ENCODE measurements at places on chromosomes 6 and 20.

- no peak for DNase-seq
These were observed 31.5 kb downstream of the ARHGAP18 start for GRCh38 chr6:129678463-129678862.

DNA sequence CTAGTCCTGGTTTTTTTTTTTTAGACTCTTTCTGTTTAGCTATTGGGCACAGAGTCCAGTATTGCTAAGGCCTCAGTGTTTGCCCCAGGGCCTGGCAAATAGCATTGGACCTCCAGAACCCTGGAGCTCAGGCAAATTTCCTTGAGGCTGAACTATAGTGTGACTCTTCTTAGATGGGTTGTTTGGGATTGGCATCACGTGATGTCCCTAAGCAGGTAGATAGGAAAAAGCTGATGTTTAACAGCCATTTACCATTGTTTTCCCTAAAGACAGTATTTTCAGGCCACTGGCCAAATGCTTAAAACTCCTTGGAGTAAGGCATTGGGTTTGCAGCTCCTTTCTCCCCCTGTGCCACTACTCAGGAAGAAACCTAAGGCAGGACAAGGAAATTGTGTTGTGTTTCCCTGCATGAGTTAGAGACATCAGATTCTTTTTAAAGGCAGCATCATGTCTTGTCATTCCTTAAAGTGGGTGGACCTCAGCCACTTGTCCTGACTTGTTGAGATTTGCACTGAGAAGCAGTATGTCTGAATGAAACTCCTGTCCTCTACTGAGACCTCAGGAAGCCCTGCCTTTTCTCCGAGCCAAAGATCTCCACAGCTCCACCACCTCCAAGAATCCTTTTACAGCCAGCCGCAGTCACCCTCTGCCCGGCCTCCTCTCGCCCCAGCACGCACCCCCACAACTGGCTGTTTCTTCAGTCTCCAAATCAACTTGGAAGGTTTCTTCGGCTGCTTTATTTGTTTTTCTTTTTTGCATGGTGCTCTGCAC is 46.2 kb upstream of the RNF144B start:
- DNase-seq = no peak

GRCh38 chr20:44404204-44405181 is 49.0 kb downstream of the HNF4A start:
- DNase-seq = no peak

- DNase-seq = no peak
These were observed 831.6 kb upstream of the EYS start for GRCh38 chr6:66538551-66539135.

GRCh38 chr6:144922120-144922722 is 637.1 kb downstream of the UTRN start:
- DNase-seq = no peak

DNA sequence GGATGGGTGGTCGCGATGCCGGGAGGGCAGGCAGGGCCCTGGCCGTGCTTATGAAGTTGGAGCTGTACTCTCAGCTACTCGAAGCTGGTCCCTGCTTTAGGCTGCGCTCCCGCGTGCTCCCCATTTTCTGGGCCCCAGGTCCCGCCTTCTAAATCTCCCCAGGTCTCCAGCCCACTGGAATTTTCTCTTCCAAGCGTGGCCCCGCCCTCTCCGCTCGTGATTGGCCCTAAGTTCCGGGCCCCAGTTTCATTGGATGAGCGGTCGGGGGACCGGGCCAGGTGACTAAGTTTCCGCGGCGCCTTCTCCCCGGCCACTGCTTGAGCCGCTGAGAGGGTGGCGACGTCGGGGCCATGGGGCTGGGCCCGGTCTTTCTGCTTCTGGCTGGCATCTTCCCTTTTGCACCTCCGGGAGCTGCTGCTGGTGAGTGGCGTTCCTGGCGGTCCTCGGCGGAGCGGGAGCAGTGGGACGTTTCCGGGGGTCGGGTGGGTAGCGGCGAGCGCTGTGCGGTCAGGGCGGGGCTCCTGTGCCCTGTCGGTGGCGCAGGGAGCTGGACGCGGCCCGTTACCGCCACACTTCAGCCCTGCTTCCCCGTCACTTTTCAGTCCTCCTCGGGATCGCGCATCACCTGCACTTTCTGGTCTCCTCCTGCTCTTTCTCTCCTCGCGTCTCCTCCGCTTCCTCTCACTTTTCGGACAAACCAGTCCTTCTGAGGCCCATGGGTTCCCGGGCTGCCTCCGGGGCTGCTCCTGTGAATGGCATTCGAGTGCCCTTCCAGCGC is at the start of gene MICA:
TSS of gene MICA (plus strand) at position 313 of the 778 bp plus-strand sequence. CDS start at position 351, 38 bp downstream.
- peak; percentile 46 for DNase-seq

DNA sequence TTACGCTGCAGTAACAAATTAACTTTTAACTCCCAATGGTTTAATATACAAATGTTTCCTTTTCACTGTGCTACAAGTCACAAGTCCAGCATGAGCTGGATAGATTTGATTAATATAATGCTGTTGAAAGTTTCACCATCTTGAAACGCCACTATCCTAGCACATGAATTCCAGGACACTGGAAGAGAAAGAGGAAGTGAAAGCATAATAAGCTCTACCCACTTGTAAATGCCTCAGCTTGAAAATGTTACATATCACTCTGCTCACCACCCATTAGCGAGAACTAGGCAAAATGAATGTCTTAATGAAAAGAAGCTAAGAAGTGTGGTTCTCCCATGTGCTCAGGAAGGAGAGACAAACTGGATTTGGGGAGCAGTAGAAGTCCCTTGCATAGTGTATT is 46.9 kb downstream of the PCSK2 start:
- no peak for DNase-seq

DNA sequence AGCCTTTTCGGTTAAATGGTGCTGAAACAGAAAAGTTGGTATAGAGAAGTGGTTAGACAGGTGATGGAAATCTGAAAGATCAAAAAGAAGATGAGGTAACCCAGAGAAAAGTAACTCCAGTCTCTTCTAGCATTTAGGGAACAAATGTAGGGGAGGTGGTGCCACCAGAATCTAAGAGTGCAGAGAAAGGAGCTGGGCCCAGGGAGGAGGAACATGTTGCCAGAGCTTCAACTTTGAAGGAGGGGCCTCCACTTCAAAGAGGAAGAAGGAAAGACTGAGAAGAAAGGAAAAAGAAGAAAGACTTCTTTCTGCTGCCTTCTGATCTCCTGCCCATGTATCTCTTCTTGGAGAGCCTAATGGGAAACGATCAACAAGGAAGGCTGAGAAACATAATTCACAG is 23.5 kb upstream of the ATRN start:
- no peak for DNase-seq

DNA sequence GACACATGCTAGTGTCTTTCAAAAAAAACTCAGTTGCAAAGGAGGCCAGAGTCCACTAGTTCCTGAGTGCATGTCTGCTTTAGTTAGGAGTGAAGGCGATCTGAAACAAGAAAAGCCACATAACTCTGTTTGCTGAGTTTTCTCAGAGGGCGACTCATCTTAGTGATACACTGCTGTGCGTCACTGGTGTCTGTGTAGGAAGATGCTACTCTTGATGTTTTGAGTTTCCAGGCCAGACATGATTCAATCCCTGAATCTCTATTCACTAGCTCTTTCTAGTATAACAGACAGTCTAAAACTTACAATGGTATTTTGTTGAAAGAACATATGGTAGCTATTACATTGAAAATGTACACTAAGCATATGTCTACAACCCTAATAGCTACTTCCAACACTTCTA is 60.9 kb downstream of the GFRAL start:
- no peak for DNase-seq

GRCh38 chr6:14966906-14967711 is 278.8 kb upstream of the JARID2 start:
- no peak for DNase-seq

DNA sequence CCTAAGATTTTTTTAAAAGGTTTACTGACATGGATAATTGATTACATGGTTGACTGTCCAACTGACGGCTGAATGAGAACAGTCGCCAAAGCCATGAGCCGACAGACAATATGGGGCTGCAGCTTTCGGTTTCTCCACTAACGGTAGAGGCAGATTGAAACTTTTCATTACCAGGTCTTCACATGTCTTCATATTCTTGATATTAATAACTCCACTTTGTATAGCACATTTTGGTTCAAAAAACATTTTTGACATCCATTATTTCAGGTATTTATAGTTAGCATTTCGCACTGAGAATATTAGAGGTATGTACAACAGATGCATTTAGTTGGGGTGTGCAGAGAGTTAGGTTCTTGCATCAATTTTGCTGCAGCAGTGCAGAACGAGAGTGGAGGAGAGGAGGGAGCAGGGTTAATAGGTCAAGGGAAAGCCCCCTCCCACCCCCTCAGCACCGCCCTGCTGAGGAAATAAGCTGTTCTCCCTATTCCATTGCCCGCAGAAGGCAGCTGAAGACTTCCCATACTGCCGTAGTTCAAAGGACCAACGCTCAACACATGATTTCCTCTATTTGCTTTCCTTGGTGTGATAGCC is 73.6 kb upstream of the ADTRP start:
- no peak for DNase-seq

DNA sequence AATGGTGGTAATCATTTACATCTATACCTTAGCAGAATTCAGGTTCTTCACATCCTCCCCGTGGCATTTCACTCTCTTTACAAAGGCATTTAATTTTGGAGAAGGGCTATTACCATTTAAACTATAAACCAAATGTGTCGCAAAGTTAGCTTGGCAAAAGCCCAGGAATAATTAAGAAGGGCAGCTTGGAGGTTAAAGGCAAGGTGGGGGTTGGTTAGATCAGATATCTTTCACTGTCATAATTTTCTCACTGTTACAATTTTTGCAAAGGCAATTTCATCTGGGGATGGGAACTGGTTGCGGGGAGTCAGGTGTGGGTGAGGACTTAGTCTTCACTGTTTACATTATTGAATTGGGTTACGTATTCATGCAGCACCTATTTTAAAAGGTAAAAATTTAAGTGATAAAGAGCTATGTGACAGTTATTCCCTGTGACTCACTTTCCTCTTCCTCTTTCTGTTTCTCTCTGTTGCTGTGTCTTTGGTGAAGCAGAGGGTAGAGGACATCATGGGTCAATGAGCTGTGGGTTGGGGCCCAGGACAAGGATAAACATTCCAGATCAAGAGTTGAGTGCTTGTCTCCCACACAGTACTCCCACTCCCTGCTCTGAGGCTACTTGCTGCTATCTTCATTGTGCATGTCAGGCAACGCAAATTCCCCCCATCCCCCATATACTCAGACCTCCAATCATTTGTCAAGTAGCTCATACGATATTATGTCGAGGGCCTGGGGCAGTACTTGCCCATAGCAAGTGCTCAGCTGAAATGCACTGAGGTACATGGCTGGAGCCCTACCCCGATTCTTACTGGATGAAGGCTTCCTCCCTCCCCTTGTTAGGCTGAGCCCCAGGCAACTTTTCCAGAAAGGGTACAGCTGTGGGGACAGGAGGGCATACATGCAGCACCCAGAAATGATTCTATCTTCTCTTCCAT is 223.1 kb upstream of the MYLIP start:
- DNase-seq = no peak

DNA sequence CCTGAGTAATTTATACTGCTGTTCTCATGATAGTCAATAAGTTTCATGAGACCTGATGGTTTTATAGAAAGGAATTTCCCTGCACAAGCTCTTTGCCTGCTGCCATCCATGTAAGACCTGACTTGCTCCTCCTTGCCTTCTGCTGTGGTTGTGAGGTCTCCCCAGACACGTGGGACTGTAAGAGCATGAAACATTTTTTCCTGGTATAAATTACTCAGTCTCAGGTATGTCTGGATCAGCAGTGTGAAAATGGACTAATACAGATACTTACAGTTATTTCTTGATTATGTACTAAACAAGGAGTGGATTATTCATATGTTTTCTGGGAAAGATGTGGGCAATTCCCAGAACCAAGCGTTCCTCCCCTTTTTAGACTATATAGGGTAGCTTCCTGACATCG is 1.9 kb upstream of the TRIM38 start:
- DNase-seq = no peak

GRCh38 chr6:26159357-26160273 is 72.4 kb downstream of the HFE start:
- no peak for DNase-seq

- DNase-seq = no peak
These were observed 447.2 kb downstream of the FRK start for GRCh38 chr6:115613488-115613887.

DNA sequence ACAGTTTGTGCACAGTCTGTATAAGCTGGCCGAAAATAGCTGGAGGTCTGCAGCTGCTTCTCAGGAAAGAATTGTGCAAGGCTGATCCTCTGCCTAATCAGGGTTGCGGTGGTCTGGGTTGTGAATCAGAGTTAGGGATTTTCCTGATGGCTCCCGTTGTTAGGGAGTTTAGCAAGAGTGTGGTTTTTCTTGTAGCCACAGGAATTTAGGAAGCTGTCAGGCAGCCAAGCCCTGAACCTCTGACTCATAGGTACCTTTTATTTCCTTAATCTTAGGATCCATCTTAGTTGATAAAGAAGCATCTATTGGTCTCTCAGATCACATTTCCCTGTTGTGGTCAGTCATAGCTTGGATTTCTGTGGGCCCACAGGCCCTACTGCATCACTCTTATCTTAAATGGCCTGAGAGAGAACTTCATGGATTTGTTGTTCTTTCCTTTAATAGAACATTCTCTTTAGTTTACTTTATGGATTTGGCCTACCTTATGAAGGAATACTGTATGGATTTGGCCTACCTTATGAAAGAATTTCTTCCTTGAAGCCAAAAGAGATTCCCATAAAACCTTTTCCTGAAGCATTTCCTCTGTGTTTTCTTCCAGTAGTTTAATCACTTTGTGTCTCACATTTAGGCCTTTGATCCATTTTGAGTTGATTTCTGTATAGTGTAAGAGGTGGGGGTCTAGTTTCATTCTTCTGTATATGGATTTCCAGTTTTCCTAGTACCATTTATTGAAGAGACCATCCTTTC is 10.3 kb downstream of the KIF25 start:
- DNase-seq = no peak

- DNase-seq = no peak
These were observed 4.7 kb downstream of the ZMYND8 start for GRCh38 chr20:47351643-47352331.

- DNase-seq = no peak
These were observed 50.7 kb upstream of the SIRPA start for GRCh38 chr20:1844325-1845162.

DNA sequence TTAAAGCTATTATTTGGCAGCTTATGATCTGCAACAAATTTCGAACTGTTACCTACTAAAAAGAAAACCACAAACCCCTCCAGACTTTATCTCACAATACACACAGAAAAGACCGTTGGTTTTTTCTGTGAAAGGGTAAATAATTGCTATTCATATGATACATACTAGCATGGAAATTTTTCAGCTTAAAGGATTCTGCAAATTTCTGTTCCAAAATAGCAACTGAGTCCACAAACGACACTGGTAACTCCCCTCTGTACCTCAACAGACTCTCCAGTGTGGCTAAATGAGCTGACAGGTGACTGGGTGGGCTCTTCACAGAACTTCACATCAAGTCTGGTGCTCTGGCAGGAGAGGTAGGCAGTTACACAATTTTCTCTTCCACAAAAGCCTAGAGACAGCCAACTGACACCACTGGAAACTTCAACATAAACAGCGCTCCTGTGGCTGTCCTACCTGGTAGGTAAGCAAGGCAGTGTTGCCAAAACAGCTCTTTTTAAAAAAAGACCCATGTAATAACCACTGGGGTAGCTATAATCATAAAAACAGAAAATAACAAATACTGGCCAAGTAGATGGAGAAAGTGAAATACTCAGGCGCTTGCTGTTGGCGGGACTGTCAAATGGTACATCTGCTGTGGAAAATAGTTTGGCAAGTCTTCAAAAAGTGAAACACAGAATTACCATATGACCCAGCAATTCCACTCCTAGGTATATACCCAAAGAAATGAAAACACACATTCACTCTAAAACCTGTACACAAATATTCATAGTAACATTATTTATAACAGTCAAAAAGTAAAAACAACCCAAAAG is 37.8 kb downstream of the ELOVL5 start:
- no peak for DNase-seq
